CD8-positive, alpha-beta T cell (primary cell): ENCODE measurements at places on chromosomes 12 and 14. TPM values are rescaled to one million over a fixed set of nuclear protein-coding genes. Genes with fewer than 3 reads are reported as not detected.

The PPM1A gene
- total RNA-seq, result 114 TPM

The ISM2 gene
- total RNA-seq, result not detected

The INHBE gene
- total RNA-seq, result not detected

The CIROP gene
- total RNA-seq, result not detected

The DIO2 gene
- not detected for total RNA-seq

The SOAT2 gene
- total RNA-seq, result 2.9 TPM

The TCTN2 gene
- 1.9 TPM for total RNA-seq

The AMN gene
- total RNA-seq, result 4.0 TPM

The RNASE2 gene
- not detected for total RNA-seq

The IL23A gene
- 26.7 TPM for total RNA-seq

The SPIC gene
- total RNA-seq, result not detected

The TAS2R30 gene
- 3.3 TPM for total RNA-seq

The SUOX gene
- total RNA-seq, result 0.72 TPM

The RAB21 gene
- 111 TPM for total RNA-seq

The NTN4 gene
- 0.47 TPM for total RNA-seq

The BDKRB2 gene
- total RNA-seq, result not detected

The COX8C gene
- total RNA-seq, result not detected

The PLA2G1B gene
- not detected for total RNA-seq

The B4GALNT1 gene
- not detected for total RNA-seq

The NUP107 gene
- total RNA-seq, result 45.9 TPM
